NCI-H2029 (cell line): ENCODE measurements at places on chromosomes 11 and 22.

DNA sequence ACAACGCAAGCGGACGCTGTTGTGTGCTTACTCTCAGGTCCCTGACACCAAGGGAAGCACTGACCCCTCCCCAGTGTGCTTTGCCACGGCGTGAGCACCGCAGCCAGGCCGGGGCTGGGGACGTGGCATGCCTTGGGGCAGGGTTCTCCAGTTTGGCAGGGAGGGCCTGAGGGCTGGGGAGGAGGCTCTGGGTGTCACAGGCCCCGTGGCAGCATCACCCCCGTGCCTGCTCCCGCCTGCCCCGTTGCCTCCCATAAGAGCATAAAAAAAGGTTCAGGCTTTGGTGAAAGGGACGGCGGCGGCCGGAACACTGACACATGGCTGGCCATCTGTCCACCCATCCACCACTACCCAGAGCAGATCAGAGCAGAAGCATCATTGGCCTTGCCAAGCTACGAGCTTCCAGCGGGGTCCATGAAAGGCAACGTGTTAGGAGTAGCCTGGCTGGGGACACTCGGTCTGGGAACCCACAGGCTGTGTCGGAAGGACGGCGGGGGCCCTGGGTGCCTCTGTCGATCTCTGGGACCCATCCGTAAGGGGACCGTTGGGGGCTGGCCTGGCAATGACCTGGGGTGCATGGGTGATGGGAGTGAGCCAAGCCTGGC is 183.0 kb downstream of the IGLL1 start:
- DNase-seq = no peak

DNA sequence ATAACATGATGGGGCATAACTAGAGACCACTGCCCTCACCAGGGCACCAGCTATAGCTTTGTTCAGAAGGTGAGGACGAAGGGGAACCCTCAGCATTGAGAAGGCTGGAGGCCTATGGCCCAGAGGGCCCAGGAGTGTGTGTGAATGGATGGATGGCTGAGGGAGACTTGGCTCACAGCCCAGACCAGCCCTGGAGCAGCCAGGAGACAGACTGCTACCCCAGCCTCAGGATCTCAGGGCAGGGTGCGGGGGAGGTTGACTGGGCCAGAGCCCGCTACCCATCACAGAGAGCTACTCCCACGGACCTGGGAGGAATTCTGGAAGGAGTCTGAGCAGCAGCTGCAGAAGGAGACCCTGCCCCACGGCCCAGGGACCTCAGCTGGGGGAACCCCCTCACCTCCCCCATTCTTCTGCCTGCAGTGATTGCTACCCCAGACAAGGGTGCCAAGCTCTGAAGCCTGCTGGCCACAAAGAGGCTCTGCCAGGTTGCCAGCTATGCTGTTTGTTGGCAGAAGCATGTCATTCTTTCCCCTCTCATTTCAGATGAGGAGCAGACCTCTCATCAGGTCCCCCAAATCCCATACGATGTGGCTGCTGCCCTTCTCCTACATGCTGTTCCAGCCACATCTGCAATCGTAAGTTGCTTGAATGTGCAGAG is 5.4 kb upstream of the CSDC2 start:
- DNase-seq = no peak

GRCh38 chr22:23278883-23279675 is 98.8 kb downstream of the BCR start:
- peak; percentile 83 for DNase-seq

DNA sequence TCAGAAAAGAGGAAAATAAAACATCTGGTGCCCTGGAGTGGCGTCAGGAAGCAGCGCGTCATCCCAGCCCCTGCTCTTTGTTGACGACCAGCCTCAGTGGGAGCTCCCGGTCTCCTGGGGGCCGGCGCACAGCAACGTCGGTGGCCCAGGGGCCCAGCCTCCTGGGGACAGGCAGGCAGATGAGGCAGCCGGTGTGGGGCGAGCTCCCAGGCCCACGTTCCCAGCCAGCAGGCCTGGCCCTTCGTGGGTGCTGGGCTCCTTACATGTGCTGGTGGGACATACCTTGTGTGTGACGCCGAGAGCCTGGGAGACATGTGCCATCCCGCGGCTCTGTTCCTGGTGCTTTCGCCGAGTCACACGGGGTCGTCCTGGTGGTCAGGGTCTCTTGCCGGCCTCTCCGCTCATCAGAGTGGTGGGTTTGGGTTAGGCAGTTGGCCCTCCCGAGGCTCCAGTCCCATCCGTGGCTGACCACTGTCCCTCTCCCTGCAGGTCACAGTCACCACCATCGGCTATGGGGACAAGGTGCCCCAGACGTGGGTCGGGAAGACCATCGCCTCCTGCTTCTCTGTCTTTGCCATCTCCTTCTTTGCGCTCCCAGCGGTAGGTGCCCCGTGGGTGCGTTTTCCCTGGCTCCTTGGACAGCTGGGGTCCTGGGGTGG is 116.7 kb downstream of the KCNQ1OT1 start:
- DNase-seq = no peak

- no peak for DNase-seq
Measured at GRCh38 chr11:106061954-106062949, 14.9 kb downstream of the KBTBD3 start.

DNA sequence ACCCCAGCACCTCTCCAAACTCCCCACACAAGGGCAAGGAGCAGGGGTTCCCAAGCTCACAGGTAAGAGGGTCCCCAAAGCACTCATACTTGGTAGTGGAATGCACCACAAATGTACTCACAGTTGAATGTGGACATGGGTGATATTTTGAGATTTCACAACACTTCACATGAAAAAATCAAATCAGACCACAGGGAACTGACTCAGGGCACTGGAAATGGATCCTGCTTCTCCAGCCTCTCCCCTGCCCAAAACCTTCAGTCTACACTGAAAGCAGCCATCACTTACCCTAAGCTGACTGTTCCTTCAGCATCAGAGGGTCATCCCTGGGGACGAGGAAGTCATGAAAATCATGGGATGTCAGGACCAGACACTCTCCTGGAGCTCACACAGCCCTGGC is 40.2 kb downstream of the SCGB1A1 start:
- no peak for DNase-seq

- DNase-seq = no peak
Measured at GRCh38 chr11:1308743-1309497, 512 bp downstream of the TOLLIP start.

DNA sequence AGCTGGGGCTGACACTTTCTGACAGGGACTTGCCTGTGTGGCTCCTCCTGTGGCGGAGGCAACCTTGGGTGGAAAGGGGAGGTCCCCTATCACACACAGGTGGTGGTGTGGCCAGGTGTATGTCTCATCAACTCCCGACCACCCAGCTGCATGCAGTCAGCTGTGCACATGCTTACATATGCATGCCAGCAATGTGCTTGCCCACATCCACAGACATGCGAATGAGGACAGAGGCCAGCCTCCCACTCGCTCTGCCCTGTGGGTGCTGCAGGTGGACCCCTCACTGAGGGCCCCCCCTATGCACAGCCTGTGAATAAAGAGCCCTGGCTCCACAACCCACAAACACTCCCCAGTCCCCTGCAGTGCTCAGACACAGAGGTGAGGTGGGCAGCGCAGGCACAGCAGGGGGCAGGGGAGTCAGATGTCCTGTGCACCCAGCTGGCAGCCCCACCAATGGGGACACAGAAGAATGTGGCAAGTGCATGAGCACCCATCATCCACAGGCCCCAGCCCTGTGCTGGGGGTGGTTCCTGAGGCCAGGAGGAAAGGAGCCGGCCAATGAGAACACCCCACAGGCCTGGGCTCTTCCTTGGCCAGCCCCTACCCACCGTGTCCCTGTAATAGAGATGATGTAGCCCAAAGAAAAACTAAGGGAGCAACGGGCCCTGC is 9.5 kb downstream of the GNB1L start:
- DNase-seq = no peak

GRCh38 chr11:94125407-94126115 is 3.1 kb upstream of the PANX1 start:
- no peak for DNase-seq

DNA sequence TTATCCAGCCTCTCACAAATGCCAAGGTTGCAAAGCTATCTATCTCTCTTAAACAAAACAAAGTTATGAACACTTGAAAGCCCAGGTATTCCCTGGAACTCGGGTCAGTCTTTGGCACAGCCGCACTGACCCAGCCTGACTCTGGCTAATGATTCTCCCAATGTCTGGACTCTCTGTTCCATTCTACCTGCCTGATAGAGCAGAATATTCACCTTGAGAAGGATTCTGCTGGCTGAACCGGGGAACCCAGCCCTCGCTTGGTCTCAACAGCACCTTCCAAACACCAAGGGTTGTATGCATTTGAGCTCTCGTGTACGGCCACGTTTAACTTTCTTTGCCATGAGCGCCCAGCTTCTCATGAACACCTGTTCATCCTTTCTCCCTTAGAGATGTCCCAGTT is 116.8 kb downstream of the ZBTB16 start:
- no peak for DNase-seq

DNA sequence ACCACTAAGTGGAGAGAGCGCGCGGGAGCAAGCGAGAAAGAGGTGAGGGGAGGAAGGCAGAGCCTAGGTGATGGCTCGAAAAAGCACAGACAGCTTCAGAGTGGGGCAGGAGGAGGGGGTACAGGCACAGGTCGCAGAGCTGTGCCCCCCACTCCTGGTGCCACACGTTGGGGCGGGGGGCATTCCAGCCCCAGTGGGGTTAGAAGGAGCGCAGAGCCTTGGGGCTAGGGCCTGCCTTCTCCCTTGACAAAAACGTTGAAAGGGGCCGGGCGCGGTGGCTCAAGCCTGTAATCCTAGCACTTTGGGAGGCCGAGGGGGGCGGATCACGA is 41.6 kb upstream of the ISX start:
- DNase-seq = no peak

DNA sequence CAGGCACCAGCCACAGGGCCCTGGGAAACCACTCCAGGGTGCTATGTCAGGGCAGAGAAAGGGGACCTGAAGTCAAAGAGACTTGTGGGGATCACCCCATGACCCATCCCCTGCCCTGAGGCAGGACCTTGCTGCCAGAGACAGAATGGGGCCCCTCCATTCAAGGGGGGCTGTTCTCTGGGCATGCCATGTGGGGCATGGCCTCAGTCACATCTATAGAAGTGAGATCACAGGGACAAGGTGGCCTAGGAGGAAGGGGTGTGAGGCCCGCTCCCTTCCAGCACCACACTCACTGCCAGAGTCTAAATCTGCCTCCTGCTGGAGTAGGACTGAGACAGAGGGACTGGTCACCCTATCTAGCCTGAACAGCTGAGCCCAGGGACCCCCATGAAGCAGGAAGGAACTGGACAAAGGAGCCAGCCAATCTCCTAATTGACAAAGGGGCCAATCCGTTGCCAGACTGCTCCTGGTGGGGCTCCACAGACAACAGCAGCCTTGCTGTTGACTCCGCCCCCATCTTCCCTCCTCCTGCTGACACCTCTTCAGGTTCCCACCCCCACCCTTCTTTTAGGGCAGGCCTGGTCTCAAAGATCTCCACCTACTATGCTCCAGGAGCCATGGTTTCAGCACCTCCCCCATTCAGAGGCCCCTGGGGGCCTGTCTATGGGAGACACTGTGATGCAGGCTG is 26.0 kb downstream of the NEAT1 start:
- DNase-seq = no peak

DNA sequence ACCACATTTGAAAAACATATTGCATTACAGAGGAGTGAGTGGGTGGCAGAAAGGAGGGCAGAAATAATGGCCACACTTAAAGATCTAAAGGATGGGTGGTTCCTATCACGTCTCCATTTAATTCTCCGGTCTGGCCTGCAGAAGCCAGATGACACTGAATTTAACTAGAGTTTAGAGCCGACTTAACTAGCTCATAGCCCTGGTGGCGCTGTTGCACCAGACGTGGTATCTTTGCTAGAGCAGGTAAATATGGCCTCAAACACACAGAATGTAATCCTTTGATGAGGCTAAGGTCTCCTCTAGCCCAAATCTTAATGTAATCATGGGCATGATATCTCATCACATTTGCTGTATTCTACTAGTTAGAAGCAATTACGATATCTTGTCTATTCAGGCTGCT is 51.5 kb upstream of the GAL start:
- DNase-seq = no peak

DNA sequence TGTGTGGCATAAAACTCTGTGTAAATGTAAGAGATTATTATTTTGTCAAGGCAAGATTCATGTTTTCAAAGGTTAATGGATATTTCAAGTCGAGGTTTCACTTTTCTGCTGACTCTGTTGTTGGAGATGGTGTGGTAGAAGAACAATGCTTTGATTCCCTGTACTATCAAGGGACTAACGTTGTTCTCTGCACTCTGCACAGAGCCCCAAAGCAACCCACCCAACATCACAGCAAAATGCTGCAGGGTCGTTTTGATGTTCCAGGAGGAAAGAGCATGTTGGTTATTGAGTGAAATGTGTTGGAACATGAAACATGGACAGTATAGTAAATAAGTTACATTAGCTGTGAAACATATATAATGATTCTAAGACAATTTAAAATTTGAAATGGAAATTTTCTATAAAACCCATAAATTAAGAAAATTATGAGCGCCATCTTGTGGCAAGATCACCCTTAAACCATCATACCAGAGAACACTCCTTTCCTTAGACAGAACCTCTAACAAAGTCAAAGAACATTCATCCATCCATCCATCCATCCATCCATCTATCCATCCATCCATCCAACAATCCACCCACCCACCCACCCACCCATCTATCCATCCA is 164.4 kb upstream of the ZBED5 start:
- DNase-seq = no peak

DNA sequence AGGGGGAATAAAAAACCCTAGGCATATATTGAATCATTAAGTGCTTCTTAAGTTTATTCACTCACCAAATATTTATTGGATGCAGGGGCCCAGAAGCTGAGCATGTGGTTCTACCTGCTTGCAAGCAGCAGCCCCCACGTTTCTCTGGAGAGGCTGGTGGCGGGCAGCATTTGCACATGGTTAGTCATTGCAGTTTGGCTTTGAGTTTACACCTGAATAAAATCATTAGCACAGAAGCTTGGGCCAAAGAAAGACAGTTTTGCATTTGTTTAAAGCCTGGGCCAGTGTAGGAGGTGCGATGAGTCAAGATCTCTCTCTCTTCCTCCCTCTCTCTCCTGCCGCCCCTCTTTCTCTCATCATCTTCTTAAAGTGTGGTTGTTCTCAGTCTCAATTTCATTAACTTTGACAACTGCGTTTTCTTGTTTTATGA is 72.6 kb downstream of the C22orf31 start:
- no peak for DNase-seq

DNA sequence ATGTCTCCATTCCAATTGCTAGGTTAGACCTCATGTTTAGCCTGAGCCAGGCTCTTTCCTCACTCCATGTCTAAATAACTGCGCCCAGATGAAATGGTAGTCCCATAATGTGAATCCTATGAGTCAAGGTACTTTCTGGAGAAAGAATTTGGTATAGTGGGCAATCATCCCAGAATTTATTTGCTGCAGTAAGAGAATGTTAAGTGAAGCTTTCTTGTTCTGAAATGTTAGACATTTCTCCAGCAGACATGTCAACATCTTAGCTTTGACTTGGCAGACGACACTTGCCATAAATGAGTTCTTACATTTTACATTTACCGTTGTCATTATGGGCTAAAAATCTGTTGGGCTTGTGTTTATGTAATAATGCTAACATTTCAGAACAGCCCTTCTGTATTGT is 165.2 kb downstream of the PGR start:
- DNase-seq = no peak
